ENCODE measurements at places on chromosomes 11 and 22.

DNA sequence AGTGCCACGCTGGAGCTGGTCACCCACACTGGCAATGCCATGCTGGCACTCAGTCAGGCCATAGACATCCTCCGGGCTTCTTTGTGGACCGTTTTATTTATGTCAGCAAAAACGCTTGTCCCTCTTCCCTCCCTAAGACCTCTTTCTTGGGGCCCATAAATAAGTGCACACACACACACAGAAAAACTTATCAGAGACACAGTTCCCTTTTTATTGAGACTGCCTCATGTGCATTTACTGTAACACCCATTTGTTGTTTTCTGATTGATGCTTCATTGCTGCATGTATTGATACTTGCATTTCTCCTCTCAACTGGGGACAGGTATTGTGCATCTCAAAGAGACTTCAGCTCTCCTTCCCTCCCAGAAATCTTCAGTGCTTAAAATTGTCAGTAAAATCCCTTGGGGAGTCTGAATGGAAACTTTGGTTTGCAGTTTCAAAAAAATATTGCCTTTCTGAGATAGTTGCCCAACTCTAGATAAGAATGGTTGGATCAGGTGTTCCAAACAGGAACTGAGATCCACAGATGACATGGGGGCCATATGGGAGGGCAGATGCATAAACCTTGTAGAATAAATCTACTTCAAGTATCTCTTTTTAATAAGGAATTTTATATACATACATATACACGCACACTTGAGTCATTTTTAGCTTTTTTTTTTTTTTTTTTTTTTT, 50.9 kb downstream of the PPP2R1B start:
- no peak for DNase-seq

- no peak for DNase-seq
Observed at GRCh38 chr11:112210890-112211289, 15.3 kb upstream of the PTS start.

- DNase-seq, result no peak
Observed at GRCh38 chr11:57310630-57311086, 14.1 kb downstream of the TNKS1BP1 start.

- no peak for DNase-seq
Observed at GRCh38 chr11:29943347-29943746, 73.5 kb downstream of the KCNA4 start.

DNA sequence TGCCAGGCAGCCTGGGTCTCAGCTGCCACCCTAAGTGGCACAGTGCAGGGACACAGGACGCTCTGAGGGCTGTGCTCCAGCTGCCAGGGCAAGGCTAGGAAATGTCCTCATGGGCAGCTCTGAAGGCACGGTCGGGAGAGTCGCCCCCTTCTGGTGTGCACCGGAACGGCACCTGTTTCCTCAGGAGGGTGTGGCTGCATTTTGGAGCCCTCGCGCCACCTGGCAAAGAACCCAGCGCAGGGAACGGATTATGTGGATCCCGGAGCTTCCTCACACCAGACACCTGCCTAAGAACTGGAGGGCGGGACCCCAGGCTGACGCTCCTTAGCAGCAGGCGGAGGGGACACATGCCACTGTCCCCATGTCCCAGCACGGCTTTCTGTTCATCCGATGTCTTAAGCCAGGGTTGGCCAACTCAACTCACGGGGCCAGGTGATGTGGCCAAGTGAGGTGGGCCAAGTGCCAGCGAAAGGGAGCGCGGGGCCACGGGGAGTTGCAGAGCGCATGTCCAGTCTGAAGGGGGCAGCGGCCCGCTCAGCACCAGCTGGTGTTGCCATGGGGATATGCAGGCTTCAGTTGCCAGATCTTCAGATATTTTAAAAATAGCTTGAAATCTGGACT, 5.1 kb upstream of the SLC22A8 start:
- DNase-seq, result no peak
